ENCODE measurements at places on chromosomes 5 and 9.

- DNase-seq, result no peak
These were observed 202.8 kb downstream of the CCDC171 start for GRCh38 chr9:15755660-15756059.

- peak; percentile 43 for DNase-seq
These were observed 13.8 kb downstream of the EXOSC2 start for GRCh38 chr9:130707225-130707976.

DNA sequence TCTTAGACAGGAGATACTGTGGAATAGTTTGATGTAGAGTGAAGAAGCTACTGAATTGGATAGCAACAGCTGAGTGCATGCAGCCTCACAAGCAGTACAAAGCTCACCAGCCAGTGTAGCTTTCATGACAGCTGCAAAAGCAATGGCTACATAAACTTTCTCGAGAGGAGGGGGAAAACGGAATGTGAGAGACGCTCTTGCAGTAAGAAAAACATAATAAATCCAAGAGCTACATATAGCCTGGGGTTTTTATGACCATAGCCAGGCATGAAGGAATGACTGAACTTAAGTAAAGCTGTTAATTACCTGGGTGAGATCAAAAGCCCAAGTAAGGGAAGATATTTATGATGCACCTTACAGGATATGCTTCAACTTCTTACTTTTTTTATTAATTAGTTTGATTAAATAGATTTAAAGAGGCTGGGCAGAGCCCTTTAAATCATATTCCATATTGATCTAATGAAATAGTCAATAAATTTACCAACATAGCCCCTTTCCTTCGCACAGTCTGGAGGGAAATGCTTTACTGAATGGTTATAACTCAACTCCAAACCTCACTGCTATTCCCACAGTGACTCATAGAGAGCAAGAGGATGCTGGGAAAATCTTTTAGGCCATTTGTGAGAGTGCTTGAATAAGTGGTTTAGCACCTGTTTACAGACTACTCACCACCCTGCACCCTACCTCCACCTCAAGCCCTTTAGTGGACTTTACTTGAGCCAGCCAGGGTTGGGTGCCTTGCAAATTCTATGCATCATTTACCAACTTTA, 407.2 kb upstream of the CLINT1 start:
- DNase-seq, result no peak

DNA sequence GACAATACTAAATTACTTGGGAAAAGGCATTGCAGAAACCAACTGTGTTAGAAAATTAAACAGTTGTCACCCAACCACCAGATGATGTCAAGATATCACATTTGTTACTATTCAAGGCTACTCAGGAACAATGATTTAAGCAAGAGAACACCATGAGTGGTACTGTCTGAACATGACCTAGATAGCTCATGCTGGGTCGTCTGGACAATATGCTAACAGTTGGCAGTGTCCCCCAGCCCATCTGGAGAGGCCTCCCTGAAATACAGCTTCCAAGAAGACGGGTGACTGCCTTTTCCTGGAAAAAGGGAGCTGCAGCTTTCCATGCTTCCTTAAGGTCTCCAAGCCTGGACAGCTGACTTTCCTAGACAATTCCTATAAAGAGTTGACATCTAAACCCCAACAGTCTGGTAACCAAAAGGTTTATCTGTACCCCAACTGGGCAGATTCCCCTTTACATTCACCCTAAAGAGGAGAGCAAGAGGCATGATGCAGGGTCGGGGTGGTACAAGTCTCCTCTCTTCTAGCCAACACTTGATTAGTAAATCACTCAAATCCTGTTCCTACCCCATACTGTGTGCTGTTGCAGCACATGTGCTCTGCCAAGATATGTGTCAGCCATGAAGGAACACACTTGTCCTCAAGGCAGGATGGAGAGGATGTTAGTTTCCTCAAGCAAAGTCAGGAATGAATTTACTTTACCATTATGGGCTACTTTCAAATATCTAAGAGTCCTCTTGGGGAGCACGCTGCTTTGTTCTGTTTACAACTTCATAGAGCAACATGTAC, 433.0 kb downstream of the PDE4D start:
- no peak for DNase-seq

DNA sequence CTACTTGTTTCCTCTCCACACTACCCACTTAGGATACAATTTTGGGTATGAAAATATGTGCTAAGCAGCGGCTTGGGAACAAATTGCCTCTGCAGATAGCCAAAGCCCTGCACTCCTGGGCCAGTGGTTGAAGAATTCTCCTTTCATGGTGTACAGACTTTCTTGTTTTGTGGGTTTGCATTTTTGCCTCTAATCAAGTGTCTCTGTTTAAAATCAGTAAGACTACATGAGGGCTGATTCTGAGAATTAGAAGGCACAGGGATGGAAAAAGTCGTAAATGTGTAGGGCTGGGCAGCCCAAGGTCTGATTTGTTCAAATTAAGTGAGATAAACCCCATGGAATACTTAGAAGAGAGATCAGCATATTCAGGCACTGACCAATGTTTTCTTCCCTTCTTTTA, 103.7 kb upstream of the CD180 start:
- DNase-seq, result no peak

GRCh38 chr9:92964607-92965060, 17.3 kb downstream of the FGD3 start:
- DNase-seq, result no peak

GRCh38 chr5:78920604-78921003, 64.5 kb downstream of the ARSB start:
- DNase-seq, result no peak

- DNase-seq, result no peak
These were observed 86.6 kb downstream of the APBA1 start for GRCh38 chr9:69585571-69585970.

GRCh38 chr9:38308136-38308535, 84.4 kb upstream of the ALDH1B1 start:
- DNase-seq, result no peak

DNA sequence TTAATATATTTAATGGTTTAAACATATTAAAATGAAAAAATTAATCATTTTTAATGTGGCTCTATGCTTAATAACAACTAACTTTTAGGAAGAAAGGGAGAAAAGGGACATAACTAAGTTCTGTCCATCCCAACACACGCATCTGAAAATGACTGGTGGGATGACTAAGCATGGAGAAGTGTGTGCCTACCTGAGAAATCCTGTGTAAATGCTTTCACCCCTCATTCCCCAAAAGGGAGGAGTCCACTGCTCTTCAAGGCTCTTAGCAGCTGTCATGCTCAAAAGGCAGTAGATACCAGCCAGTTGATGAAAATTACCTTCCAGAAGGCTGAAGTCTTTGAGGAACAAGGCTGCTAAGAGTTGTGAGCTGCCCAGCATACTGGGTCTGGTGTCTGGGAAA, 130.9 kb downstream of the NFIB start:
- DNase-seq, result no peak

DNA sequence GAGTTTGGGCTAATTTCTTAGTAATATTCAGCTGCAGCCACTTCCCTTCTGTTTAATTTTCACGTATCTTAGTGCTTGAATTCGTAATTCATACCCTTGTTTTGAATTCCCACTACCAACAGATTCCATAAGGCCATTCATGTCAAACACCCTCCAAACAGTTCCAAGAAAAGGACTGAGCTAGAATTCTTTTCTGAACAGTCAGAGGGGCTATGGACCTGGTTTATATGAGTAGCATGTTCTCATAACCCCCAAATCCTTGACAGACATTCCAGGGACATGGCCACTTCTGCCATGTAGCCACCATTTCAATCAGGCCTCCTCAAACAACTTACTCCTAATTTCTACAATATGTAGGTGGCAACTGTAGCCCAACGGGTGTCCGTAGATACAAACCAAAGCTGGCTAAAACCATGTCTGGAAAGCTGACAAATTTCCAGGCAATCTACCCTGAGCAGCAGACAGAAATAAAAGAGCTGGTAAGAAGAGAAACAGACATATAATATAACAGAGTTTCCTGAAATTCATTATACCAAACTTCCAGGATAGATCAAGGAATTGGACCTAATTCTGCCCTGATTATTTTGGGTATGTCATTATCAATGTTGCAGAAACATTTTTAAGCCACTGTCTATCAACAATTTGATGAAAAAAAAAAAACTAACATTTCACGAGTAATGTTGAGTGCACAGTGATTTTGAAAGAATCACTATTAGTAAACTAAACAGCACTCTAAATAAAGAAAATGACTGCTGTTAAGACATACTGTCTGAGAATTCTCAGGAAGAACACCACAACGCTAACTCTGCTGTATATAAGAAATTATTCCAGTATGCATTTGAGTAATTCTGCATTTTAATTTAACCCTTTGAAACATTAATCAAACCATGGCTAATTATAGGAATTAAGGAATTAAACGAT, 40.7 kb downstream of the EBF1 start:
- DNase-seq, result no peak

DNA sequence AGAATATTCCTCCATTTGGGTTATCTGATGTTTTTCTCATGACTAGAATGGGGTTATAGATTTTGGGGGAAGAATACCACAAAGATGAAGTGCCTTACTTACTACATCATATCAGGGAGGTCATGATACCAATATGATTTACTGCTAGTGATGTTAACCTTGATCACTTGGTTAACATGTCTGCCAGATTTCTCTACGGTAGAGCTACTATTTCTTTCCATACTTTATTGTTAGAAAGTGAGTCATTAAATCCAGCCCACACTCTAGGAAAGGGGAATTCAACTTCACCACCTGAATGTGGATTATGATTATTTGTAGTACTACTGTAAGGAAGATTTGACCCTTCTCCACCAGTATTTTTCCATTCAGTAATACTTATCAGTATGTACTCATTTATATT, 64.7 kb downstream of the UBE2R2 start:
- DNase-seq, result no peak

GRCh38 chr5:150851039-150851438, 4.7 kb downstream of the IRGM start:
- DNase-seq, result no peak

- no peak for DNase-seq
These were observed 567.5 kb downstream of the ELAVL2 start for GRCh38 chr9:23258569-23258968.

- no peak for DNase-seq
These were observed 90.6 kb downstream of the LMX1B start for GRCh38 chr9:126704157-126704891.

DNA sequence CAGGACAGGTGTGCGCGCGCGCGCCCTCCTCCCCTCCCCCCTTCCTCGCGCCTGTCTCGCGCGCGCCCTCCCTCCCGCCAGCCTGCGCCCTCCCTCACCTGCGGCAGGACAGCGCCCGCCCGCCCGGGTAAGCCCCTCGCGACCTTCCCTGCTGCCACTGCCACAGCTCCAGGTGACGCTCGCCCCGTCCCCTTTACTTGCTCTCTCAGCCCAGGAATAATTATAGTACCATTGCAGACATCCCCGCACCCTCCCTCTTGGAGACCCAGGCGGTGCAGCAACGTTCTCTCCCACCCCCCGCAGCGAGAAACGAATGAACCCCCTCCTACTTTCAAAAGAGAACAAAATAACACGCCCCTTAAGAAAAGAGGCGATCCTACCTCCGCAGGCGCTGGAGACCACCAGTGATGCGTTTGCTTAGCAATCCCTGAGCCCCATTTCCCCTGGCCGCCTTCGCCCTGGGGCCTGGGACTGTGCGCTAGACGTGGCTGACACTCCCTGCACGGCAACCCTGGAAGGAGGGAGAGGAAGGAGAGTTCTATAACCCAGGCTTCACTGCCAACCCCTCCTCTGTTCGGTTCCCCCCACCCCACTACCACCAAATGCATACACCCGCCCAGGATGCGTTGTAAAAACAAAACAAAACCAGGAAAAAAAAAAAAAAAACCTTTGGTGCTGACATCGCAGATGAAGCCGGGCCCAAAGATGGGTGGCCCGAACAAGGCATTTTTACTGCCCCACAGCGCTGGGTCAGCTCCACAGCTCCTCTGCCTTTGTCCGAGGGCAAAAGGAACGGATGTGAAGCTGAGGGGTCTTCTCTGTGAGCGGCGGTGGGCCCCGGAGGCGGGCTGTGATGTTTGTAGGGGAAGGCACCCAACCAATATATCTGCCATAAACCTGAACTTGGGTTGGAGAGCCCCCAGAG, 5.6 kb upstream of the PURA start:
- DNase-seq, result peak; percentile 38

DNA sequence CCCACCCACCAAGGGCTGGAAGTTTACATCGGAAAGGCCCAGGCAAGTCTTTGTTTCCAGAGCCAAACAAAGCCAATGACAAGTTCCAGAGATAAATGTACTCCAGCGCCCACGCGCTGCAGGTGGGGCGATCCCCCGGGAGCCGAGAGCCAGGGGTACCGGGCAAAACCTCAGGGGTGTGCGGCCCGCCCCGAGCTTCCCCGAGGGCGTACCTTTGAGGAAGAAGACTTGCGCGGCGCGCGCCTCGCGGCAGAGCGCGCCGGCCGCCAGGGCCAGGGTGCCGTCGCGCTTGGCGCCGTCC, 671 bp downstream of the DUSP1 start:
- DNase-seq, result no peak

DNA sequence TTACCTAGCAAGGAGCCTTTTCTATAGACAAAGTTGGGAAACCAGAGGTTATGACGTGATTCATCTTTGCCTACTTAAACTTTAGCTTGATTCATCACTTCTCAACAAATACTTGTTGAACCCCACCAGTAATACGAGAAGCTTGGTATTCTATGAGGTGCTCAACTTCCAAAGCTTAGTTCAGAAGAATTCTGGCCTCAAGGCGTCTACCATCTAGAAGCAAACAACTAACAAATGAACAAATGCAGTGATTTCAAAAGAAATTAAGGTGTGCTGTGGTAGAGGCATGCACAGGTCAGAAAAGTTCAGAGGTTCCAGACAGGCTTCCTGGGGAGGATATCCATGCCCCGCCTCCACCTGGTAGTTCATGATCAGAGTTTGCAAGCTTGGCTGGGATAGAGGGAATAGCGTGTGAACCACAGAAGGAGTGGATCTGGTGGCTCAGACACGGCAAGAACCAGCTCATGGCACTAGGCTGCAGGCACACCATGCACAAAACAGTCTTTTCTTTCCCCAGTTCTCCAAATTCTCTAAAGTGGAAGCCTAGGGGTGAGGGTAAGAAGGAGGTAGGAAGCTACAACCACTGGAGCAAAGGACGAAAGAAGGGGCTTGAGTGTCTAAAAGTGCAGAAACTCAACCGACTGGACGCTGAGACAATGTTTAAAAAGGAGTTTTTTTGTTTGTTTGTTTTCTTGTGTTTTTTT, 473.0 kb downstream of the RAB3C start:
- DNase-seq, result no peak

- DNase-seq, result no peak
These were observed 77.8 kb downstream of the GCNT4 start for GRCh38 chr5:74974451-74975091.

DNA sequence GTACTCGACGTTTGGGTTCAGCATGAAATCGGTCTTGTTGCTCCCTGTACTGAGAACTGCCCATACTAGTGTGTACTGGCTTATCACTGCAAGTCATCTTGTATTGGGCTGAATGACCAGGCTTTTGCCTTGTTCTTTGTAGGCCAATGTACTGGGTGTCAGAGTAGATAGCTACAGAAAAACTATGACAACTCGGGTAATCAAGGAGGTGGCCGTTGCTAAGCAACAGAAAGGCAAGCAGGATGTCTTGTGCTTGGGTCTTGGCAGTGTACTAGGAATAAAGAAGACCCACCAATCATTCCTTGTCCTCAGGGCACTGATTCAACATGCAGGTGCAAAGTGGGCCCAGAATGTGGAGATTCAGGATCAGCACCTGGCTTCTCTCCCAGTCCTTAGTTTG, 11.9 kb upstream of the SHISAL2B start:
- no peak for DNase-seq
